ENCODE measurements at places on chromosomes 16 and 17.

GRCh38 chr16:87417528-87417910 is 25.4 kb downstream of the MAP1LC3B start:
- no peak for DNase-seq

DNA sequence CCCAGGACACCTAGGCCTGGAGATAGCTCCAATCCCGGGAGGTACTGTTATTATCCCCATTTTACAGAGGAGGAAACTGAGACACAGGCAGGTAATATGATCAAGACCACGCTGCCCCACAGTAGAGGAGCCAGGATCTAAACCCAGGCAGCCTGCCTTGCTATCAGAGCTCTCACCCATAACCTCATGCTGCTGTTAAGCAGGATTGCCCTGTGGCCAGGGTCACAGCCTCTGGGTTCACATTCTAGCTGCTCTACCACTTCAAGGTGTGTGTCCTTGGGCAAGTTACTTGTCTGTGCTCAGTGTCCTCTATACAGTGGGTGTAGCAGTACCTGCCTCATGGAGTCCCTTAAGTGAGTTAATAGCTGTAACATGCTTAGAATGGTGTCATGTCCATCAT is 1015.3 kb downstream of the KCNJ18 start:
- DNase-seq: no peak

GRCh38 chr17:6104956-6105648 is 34.9 kb downstream of the WSCD1 start:
- DNase-seq: no peak

GRCh38 chr16:17168181-17168580 is 302.6 kb downstream of the XYLT1 start:
- no peak for DNase-seq

DNA sequence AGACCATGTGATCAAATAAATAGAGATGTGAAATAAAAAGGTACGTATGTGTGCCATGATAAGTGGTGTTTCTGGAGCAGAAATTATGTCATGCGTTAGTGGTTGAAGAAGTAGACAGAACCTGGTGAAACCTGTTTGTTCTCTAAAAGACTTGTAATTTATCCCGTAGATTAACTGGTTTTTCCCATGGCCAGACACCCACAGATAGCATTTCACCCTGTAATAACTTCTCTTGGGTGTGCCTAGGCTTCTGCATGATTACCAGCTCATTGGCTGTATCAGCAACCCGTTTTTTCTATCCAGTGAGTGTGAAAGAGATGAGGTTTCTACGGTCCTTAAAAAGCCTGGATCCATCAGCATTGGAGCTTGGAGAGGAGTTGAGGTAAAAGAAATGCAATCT is 471.3 kb downstream of the NPIPA7 start:
- no peak for DNase-seq

DNA sequence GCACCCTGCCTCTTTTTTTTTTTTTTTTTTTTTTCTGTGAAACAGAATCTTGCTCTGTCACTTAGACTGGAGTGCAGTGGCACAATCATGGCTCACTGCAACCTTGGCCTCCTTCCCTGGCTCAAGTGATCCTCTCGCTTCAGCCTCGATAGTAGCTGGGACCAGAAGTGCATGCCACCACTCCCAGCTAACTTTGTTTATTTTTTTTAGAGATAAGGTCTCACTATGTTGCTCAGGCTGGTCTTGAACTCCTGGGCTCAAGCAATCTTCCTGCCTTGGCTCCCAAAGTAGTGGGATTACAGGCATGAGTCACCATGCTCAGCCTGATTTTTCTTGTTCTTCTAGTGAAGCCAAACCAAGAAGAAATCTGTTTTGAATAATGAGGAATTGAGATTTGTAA is 25.0 kb downstream of the CDK12 start:
- DNase-seq: no peak

DNA sequence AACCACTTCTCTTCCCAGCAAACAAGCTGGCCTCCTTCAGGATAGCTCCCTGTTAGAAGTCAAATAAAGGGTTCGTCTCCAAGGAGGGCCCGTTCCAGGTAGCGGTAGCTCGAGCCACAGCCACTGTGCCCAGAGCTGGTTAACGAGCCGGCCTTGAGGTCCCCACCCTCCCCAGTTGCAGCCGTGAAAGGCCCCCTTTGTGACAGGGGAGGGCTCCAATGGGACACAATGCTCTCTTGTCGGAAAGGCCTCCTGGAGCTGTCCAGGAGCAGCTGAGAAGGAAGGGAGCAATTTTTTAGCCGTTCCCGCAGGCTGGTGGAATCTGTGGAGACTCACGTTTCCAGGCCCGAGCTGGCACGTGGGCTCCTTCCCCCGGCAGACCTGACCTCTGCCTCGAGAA is 29.9 kb upstream of the FOXF1 start:
- DNase-seq: no peak

All from mucosa of gallbladder (tissue), 1 donor.